H4 (cell line): ENCODE measurements at places on chromosomes 16 and 17. TPM values are rescaled to one million over a fixed set of nuclear protein-coding genes. Genes with fewer than 3 reads are reported as not detected.

- no peak for DNase-seq
These were observed 5.2 kb upstream of the HOXB13 start for GRCh38 chr17:48733632-48734328.

DNA sequence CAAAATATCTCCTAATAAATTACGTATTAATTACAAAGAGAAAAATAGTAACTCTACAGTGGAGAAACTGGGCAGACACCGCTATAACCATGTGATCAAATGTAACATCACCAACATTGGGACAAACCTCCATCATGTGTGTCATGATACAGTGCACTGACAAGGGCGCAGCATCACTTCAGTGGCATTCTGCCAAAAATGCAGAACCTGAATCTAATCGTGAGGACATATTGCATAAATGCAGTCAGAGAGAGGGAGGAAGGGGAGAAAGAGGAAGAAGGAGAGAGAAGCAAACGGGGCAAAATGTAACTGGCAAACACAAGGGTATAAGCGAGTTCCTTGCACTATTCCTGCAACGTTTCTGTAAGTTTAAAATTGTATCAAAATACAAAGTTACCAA is 74.2 kb upstream of the MARCHF10 start:
- no peak for DNase-seq

The AURKB gene
- 33.4 and 50.5 TPM in 2 replicates for total RNA-seq

- DNase-seq, result no peak
These were observed 50.3 kb downstream of the KPNA2 start for GRCh38 chr17:68085771-68086381.

DNA sequence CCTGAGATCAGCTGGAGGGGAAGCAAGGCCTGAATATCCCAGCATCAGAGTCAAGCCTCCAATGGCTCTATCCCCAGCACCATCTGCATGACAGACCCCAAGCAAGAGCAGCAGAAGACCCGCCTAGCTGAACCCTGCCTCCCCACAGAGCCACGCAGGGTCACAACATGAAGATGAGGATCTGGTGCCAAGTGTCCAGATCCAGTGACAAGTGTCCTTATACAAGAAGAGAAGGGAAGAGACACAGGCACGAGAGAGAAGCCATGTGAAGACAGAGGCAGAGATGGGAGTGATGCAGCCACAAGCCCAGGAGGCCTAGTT is 28.9 kb downstream of the TNFRSF13B start:
- no peak for DNase-seq

GRCh38 chr17:41563607-41564170 is 8.2 kb downstream of the KRT9 start:
- no peak for DNase-seq

- DNase-seq, result no peak
These were observed 6.5 kb downstream of the ERCC4 start for GRCh38 chr16:13926464-13926863.

DNA sequence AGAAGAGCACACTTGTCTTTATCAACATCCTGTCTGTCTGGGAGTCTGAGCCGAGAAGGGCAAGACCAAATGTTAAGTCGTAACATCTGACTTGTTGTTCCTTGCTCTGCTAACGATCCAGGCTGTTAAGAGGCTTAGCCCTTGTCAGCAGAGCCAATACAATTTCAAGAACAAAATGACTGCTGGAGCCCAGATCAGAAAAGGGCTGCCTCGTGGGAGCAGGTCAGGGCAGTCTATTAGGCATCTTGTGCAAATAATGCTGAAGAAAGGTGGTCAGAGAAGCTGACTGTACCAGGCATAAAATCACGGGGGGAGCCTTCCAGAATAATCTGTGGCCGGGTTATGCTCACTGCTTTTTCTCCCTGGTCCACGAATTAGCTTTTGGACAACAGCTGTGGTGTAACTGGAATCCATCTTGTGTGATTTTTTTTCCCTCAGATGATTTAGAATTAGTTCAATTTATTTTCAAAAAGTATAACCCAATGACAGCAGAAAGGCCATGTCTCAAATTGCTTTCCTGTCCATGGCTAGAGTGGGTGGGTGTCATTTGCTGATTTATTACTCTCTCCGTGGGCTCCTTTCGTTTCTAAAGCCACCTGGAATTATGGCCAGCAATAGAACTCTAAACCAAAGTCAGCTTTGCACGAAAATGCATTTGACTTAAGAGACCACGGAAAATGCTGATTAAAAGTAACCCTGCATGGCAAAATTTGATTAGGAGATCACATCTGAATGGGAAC is 221.1 kb upstream of the HSBP1 start:
- no peak for DNase-seq

GRCh38 chr17:80857756-80858171 is 133.9 kb upstream of the CHMP6 start:
- DNase-seq, result no peak

DNA sequence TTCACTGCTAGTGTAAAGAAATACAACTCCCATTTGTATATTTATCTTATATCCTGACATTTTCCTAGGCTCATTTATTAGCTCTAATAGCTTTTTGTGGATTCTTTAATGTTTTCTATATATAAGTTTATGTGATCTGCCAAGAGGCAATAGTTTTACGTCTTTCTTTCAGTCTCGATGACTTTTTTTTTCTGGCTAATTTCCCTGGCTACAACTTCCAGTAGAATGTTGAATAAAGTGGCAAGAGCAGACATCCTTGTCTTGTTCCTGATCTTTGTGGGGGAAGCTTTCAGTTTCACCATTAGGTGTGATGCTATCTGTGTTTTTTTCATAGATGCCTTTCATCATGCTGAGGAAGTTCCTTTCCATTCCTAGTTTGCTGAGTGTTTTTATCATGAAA is 43.9 kb upstream of the ABCA3 start:
- no peak for DNase-seq

DNA sequence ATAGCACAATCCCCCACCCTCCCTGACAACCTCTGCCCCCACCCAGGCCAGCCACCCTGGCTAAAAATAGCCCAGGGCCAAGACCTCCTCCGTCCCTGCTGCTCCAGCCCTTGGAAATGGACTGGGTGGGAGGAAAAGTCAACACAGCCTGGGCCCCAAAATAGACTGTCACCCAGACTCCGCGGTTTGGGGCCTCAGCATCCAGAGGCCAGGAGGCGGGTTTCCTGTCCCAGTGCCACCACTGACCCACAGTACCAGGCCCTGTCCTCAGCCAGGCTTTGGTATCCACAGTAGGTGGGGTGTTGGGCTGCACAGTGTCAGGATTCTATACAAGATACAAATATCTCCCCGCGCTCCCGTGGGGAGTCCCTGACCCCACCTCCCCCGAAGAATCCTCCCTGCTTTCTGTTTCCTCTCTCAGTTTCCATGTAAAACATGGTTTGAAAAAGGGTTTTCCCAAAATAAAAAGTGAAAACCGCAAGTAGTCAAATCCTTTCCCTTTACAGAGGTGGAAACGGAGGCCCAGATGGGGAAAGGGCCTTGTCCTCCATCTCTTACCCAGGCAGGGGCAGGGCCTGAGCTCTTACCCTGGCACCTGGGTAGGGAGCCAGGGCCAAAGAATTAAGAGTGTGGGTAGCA is 20.1 kb downstream of the CPNE2 start:
- DNase-seq, result no peak

The NATD1 gene
- 0.21 and 0.81 TPM in 2 replicates for total RNA-seq

The PAGR1 gene
- total RNA-seq, result 43.4 and 46.3 TPM in 2 replicates

- DNase-seq, result no peak
These were observed 17.3 kb upstream of the HEXD start for GRCh38 chr17:82400830-82401229.
